ENCODE measurements at places on chromosomes 1 and 21.

DNA sequence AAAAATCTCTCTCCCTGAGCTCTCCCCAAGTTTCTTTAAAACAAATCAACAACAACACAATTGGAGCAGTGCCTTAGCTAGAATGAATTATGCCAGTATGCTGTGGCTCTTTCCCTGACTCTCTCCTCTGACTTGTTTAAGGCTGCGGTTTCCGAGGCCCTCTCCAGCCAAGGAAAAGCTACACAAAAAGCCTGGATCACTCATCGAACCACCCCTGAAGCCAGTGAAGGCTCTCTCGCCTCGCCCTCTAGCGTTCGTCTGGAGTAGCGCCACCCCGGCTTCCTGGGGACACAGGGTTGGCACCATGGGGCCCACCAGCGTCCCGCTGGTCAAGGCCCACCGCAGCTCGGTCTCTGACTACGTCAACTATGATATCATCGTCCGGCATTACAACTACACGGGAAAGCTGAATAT is 1.9 kb downstream of the S1PR1 start:
- peak; percentile 85 for DNase-seq

DNA sequence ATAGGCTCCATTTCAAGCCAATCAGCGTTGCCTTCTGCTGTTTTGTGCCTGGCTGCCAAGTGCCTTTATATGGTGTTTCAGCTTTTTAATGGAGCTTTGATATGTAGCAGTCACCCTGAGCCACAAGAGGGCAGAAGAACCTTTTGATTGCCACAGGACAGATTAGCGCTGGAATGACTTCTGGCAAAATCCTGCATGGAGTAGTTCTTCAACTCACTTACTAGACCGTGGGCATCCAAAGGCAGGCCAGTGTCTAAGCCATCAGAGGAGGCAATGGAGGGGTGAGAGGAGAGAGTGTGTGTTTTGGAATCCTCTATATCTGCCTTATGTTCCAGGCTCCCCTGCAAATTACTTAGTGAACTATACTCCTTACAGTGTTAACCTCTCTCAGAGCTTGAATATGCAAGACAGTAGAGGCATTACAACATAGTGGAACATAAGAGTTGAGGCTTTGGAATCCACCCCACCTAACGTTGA is 56.2 kb downstream of the ST3GAL3 start:
- no peak for DNase-seq

- DNase-seq, result no peak
Observed at GRCh38 chr1:182707122-182707521, 22.7 kb upstream of the RGS8 start.

DNA sequence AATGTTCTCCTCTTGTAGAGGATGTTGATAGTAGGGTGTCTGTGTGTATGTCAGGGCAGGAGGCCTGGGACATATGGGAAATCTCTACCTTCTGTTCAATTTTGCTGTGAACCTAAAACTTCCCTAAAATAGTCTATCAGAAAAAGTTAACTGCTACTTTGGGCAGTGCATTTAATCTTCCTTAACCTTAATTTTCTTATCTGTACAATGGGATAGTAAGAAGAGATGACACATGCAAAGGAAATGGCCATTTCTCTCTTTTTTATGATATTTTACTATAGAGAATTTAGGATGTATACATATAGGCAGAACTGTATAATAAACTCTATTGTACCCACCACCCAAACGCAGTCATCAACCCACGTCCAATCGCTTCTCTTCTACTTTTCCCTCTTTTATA is 8.6 kb downstream of the AGO3 start:
- DNase-seq, result no peak

DNA sequence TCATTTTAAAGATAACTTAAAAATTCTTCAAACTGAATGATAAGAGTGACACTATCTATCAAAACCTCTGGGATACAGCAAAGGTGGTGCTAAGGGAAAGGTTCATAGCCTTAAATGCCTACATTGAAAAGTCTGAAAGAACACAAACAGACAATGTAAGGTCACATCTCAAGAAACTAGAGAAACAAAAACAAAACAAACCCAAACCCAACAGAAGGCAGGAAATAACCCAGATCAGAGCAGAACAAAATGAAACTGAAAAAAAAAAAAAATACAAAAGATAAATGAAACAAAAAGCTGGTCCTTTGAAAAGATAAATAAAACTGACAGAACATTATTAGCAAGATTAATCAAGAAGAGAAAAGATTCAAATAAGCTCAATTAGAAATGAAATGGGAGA is 6.8 kb downstream of the ODF2L start:
- DNase-seq, result no peak

DNA sequence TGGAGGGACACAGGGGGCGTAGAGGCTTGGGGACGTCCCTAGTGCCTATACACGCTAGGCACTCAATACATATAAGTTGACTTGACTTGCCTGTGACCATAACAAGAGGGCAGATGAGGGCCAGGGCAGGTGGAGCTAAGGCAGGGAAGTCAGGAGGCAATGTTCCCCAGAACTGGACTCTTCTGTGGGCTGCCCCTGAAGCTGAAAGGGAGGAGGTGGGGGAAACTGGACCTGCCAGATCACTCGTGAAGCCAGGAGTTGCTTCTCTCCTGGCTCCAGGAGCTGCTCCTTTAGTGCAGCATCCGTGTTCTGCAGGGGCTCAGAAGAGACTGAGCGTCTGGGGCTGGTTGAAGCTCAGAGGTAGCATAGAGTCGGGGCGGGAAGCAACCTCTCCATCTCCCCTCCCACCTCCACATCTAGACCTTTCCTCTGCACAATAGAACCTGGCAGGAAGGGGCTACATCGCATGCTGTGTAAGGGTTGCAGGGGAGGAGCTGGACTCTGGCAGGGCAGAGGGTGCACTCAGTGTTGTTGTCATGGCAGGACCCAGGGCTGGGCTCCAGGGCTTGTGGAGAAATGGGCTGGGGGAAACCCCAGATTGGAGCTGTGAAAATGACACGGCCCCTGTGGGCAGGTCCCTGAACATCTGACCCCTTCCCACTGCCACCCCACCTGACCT is 2.9 kb upstream of the SEMA4A start:
- no peak for DNase-seq

DNA sequence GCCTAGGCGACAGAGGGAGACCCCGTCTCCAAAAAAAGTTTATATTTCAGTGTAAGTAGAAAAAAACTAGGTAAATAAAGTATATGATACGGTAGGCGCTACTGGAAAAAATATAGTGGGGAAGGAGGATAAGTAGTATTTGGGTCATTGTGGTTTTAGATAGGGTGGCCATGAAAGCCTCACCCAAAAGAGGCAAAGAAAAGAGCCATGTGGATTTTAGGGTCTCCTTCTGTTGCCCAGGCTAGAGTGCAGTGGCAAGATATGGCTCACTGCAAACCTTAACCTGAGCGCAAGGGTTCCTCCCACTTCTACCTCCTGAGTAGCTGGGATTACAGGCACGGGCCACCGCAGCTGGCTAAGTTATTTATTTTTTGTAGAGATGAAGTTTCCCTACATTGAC is 17.1 kb downstream of the LEPR start:
- DNase-seq, result no peak

GRCh38 chr21:37088186-37088735 is 15.2 kb downstream of the TTC3 start:
- DNase-seq, result no peak

DNA sequence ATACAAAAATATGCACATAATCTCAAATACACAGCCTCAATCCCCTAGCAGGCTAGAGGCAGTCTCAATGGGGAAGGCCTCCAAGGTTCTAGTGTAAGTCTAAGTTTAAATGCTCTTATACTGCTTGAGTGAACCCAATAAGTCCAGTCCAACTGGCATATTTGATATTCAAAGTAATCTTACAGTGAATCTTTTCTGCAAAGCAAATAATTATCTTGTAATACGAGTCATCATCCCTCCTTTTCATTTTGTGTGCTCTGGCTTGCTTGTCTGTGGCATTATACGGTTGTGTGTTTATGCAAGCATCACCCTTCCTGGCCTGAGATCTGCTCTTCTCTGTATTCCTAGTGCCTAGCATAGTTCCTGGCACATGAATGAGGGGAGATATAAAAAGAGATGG is 166.9 kb upstream of the HMGB4 start:
- DNase-seq, result no peak

DNA sequence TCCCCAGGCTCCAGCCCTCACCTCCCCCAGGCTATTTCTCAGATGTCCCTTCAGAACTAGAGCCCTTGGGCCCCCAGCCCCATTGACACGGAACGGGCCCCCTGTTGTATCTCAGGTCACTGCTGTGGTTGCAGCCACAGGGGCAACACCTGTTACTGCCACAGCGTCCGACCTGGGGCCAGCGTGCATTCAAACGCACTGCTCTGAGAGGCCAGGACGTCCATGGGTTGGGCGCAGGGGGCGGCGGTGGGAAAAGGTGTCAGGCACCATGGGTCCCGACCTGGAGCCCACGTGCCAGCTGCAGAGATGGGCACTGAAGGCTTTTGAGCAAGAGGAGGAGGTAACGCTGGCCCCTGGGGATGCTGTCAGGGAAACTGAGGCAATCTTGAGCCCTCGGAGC is 13.3 kb downstream of the FAAP20 start:
- no peak for DNase-seq

GRCh38 chr1:235866913-235867845 is 473 bp upstream of the LYST start:
- peak; percentile 95 for DNase-seq

- DNase-seq, result no peak
Observed at GRCh38 chr1:69737527-69738185, 169.9 kb downstream of the LRRC7 start.

- DNase-seq, result no peak
Observed at GRCh38 chr1:227776331-227776771, 39.1 kb upstream of the PRSS38 start.

DNA sequence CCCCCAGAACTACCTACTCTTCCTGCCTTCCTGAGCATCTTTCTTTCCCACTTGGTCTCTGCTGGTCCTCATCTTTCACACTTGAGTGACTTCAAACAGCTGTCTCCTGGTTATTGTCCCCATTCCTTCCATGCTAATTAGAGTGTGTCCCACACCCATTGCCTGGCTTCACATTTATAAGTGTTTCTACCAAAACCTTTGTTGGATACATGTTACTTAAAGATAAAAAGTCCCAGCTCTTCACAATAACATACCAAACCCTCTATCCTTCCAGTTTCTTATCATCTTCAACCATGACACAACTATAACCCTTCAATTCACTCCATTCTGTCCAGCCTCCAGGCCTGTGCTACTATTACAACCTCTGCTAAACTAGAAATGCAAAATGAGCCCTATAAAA is 41.0 kb downstream of the VCAM1 start:
- DNase-seq, result no peak

DNA sequence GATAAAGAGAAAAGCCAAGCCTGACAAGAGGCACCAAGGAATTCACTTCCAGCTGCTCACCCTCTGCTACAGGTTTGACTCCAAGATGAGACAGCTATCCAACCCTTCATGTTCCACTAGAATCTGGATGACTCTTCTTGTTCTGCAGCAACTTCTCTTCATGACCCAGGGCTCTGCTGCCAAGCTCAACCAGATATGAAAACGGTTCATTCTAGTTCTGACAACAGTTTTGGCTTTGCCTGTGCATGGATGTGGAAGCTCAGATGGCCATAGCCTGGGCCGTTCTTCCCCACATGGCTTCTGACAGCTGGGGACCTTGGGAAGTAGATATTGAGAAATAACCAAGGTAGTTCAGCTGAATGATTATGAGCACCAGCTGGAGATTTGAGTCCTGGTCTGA is 13.7 kb downstream of the PI4KB start:
- DNase-seq, result no peak

DNA sequence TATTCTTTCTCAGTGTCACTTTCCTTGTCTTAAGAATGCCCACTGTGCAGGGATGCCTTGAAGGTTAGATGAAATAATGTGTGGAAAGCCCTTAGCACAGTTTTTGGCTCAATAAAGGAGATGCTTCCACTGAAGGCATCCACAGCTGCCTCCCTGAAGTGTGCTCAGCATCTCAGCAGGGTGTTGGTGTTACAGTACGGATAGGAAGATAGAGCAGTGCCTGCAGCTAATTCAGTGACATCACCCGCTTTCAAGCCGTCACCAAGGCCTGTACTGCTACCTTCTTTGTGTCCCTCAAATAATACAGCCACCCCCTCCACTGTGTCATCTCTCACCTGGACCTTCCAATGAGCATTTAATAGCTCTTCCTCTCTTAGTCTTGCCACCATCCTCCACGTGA is 59.0 kb downstream of the NDUFS5 start:
- no peak for DNase-seq

- DNase-seq, result no peak
Observed at GRCh38 chr1:25797939-25798338, 2.1 kb upstream of the SELENON start.

DNA sequence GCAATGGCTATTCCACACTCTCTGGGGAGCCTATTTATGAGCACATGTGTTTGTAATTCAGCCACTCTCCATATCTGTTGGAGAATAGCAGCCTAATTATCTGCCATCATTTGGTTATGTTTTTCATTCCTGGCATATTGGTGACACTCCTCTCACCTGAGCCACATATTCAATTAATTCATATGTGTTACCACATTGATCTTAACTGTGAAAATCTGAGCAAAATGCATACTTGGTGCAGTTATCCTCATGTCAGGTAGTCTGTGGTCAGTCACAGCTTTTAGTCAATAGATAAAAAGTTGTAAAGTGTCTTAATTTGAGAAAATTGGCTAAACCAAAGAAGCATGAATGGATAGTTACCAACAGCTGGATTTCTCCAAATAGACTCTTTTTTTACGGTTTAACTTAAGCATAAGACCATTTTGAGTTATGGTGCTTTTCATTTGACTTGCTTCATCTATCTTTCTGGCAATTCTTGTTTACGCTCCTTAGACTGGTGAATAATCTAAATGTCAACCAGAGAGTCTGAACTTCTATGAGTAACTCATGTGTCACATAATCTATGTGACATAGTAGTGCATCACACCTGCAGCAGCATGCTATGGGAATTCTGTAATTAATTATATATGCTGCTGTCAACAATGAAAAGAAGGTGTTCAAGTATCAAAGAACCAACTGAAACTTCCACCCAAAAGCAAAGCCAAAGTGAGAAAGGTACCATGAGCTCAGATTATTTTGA is 187.7 kb upstream of the SGIP1 start:
- DNase-seq, result no peak

DNA sequence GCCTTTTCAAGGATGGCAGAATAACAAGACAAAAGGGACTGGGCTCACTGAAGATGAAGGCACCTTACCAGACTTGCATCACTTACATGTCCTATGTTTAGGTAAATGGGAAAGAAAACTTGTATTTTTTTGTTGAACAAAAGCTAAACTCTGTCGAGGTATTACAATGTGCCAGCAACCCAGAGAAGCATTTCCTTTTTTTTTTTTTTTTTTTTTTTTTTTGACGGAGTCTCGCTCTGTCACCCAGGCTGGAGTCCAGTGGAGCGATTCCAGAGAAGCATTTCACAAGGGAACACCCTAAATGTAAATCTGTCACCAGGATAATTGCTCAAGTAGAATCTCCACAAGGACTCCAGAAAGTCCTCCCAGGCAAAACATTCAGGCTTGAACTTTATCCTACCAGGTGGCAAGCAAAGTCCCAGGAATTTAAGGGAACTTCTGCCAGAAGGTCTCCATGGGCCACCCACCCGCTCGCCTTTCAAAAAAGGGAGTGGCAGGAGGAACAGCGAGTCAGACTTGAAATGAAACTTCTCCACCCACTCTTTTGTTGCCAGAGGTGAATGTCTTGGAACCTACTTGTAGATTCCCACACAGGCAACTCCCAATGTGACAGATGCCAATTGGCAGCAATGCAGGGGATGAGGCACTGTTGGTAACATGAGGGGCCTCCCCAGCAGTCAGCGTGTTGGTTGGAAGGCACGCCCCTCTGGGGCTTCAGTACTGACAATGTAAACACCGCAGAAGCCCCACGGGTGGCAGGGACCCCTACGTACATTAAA is 125.0 kb downstream of the TIAM1 start:
- DNase-seq, result no peak
